ENCODE measurements at places on chromosomes 5 and 9.

- DNase-seq, result no peak
These were observed 174.0 kb downstream of the FGF18 start for GRCh38 chr5:171593401-171593800.

GRCh38 chr9:12684974-12685373 lies 8.2 kb upstream of the TYRP1 start:
- DNase-seq, result no peak

- peak; percentile 3 for DNase-seq
These were observed 11.0 kb downstream of the SPINK14 start for GRCh38 chr5:148179234-148179824.

- DNase-seq, result peak; percentile 62
These were observed 24.4 kb upstream of the RASA1 start for GRCh38 chr5:87243161-87243844.

DNA sequence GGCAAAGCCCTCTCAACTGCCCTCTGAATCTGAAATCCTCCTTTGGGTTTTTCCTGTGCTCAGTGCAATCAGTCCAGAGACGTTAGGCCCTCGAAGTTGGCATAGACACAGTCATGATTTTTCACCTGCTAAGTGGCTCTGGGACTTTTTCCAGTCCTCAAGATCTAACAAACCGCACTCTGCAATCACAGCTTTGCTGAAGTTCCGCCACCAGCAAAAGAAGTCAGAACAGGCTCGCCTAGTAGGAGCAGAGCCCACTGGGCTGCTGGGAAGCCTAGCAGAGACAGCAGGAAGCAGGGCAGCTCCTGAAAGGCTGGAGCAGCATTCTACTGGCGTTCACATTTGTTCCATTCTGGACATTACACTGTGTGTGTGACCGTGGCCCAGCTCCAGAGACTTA lies 222.8 kb upstream of the KIF2A start:
- no peak for DNase-seq

GRCh38 chr9:71778085-71778484 lies 9.8 kb upstream of the CEMIP2 start:
- no peak for DNase-seq

DNA sequence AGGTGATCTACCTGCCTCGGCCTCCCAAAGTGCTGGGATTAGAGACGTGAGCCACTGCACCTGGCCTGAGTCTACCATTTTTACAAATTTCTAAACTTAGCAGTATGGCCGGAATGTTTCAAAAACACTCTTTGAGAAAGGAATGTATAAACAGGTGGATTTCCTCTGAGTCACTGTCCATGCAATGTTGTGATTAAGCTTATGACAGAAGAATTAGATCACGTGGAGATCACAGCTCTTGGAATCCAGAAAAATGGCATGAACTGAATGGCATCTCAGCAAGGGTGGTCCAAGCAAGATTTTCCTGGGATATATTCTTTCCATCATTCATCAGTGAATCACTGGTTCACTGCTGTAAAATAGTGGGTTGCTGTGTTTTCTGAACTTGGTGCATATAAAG lies 865.0 kb downstream of the PTPRD start:
- DNase-seq, result no peak

GRCh38 chr5:17218353-17219005 lies 1.0 kb downstream of the BASP1 start:
- DNase-seq, result peak; percentile 53

GRCh38 chr9:9631284-9631683 lies 981.5 kb downstream of the PTPRD start:
- DNase-seq, result no peak

DNA sequence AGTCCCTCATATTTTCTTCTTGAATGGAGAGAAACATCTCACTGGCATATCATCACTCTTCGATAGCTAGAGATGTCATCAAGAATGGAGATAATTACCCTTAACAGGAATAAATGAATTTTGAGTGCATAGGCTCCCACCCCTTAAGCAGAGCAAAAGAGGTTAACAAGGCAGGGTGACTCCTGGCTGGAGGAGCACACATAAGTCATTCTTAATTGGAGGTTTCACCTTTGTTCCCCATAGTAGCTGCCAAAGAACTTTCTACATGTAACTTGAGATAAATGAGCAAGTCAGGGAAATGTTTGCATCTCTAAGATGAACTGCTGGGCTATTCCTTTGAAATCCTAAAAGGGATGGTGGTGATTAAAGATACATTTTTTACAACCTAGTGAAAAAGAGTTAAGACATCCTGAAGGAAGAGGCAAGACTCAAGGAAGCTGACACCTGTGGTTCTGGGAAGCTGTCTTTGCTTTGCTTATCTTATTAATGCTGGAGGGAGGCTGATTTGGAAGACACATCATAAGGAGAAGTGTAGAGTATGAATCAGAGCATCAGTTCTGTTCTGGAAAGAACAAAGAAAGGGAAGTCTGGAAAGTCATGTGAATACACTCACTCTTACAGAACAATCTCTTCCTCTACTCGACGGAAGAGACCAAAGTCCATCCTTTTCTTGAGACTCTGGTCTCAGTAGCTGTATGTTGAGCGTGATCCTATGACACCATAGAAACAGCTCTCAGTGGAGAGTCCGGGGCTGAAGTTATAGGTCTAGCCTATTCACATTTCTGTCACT lies 326.3 kb downstream of the OSTF1 start:
- no peak for DNase-seq

- no peak for DNase-seq
These were observed 1.4 kb downstream of the RGS7BP start for GRCh38 chr5:64507264-64507605.

GRCh38 chr9:135290086-135290485 lies 189.5 kb upstream of the PPP1R26 start:
- DNase-seq, result no peak

DNA sequence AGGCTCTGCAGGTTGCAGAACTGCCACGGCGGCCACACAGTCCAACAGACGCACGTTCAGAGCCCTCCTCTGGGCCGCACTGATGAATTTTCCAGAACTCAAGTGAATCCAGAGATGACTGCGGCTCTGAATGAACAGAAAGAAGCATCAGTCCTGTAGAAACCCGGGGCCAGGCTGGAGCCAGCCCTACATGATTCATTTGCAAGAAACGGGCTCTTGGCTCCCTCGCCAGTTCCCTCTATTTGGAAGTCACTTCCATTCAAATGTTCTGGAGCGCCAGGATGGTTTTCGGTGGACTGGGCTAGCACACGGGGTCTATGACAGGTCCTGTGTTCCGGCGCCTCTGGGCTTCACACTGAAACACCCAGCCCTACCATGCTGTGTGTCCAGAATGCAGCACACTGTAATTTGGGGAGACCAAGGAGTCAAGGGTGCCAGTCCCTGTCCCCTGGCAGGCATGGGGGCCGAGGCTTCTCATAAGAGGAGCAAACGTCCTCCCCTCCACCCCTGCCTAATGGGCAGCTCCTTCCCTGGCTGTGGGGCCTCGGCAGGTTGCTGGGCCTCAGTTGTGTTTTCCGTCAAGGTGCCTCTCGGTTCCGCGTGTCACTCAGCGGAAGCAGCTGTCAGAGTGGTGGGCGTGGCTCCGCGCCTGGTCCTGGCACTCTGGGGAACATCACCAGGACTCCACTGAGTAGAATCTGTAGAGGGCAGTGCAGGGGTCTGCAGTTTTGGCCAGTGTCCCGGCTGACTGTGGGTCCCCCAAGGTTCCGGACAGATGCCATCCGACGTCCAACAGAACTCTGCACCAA lies 18.1 kb upstream of the COL5A1 start:
- peak; percentile 60 for DNase-seq

DNA sequence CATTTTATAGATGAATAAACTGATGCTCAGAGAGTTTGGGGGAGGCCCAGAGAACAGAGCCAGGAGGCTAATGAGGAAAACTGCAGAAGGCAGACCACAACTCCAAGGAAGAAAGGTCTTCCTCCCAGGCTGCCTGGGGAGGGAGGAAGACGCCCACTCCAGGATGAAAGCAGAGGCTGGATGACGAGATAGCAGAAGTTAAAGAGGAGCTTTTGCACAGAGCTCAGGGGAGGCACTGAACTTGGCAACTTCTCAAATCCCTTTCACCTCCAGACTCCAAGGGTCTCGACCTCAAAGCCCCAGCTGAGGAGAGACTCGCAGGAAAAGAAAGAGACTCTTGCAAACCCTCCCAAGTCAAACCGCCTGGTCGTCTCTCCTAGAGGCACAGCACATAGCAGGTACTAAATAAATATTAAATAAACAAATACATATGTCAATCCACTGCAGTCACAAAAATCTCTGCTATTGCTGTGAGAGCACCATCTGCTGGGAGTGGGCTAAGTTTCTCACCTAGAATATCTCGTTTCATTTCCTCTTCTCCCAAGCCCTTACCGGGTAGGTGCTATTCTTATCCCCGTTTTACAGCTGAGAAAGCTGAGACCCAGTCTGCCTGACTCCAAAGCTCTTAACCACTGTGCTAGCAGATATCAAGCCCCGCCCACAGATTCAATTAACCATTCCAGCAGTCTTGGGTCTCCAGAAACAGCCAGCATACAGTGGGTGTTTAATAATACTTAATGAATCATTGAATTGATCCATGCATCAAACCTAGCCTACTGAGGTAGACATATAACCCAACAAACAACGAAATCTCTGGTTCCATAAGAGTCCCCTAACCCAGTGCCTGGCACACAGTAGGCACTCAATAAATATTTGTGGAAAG lies 97.8 kb upstream of the HAND1 start:
- no peak for DNase-seq

DNA sequence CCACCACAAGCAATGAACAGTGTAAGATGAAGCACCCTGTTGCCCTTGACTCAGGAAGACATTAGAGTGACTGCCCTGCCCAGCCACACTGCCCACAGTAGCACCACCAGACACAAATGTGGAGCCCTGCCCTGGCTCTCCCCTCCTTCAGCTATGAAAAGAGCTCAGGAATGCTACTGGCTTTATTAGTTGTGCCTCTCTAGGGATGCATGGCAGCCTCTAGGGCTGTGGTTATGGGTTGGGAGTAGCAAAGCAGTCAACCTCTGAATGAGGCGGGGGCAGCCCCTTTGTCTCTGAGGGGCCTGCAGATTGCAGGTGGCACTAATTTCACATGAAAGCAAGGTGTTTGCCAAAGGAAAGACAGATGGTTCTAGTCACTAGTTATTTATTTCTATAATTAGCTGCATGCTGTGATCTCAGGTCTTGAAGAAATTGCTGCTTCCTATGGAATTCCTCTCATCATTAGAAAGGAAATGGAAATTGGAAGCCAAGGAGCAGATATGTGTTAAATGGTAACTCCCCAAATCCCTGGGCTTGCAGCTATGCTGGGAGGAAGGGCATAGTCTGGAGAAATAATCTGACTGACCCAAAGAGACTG lies 259.4 kb downstream of the TLR4 start:
- no peak for DNase-seq

DNA sequence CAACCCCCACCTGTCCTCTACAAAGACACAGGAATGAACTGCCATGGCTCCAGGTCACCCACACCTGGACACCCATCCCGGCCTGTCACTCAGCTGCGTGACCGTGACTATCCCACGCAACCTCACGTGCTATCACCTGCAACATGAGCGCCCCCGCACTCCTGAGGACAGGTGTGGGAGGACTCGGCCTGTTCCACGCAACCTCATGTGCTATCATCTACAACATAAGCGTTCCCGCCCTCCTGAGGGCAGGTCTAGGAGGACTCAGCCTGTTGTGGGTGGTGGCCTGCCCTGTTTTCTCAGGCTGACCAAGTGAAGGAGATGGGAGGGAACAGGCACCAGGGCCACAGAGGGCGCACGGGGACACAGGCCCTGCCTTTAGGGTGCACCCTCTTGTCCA lies 4.1 kb downstream of the QSOX2 start:
- no peak for DNase-seq

DNA sequence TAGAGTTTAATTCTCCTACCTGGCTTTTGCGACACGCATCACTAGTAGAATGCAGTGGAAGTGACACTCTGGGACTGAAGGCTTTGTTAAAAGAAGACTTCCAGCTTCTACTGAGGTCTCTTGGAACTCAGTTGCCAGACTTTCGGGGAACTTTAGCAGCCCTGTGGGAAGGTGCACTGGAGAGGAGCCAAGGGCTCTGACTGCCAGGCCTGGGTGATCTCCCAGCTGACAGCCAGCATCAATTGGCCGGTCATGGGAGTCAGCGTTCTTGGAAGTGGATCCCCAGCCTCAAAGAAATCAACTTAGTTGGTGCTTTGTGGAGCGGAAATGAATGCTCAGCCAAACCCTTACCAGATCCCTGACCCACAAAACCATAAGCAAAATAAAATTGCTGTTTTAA lies 87.1 kb downstream of the OSTF1 start:
- no peak for DNase-seq

DNA sequence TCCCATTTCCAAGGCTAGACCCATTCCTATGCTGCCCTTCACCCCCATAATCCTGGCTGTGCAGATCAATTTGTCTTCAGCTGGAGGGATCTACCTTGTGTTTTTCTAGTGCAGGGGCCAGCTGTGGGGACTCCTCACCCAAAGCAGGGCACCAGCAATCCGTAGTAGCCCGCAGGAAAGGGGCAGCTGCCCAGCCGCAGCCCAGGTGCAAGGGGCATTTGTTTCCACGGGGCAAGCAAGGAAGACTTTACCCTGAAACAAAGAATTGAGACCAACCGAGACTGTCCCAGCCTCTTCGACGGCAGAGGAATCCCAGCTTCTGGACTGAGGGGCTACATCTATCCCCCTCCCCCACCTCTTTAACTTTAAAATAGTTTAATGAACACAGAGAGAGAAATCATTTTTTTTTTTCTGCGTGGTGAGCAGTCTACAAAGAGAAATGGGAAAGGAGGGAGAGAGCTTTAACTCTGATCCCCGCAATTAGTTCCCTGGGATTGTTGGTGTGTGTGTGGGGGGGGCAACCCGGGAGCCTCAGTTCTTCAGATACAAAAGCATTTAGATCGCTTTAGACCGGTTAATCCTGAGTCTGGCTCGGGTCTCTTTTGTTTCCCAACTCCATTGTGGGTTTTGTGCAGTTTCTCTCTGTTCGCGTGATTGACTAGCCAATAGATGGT lies 10.6 kb upstream of the LHX2 start:
- no peak for DNase-seq

- no peak for DNase-seq
These were observed 118.5 kb downstream of the UGCG start for GRCh38 chr9:112015149-112015548.

DNA sequence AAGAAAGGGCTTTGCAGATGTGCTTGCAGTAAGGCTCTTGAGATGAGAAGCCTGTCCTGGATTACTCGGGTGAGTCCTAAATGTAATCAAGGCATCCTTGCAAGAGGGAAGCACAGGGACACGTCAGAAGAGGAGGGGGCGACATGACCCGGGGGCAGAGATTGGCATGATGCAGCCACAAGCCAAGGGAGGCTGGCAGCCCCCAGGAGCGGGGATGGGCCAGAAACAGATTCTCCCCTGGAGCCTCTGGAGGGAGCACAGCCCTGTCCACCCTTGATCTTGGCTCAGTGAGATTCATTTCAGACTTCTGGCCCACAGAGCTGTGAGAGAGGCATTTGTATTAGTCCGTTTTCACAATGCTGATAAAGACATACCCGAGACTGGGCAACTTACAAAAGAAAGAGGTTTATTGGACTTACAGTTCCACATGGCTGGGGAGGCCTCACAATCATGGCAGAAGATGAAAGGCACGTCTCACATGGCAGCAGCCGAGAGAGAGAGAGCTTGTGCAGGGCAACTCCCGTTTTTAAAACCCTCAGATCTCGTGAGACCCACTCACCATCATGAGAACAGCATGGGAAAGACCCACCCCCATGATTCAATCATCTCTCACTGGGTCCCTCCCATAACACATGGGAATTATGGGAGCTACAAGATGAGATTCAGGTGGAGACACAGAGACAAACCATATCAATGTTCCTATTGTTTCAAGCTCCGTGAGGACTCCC lies 76.1 kb downstream of the ADAMTS2 start:
- no peak for DNase-seq

GRCh38 chr5:124628721-124629596 lies 117.5 kb downstream of the ZNF608 start:
- DNase-seq, result peak; percentile 98

GRCh38 chr5:131637694-131638093 lies 2.7 kb upstream of the RAPGEF6 start:
- DNase-seq, result no peak

Measured in AG08395 (cell line).